ENCODE measurements at places on chromosomes 7 and 10. TPM values are rescaled to one million over a fixed set of nuclear protein-coding genes. Genes with fewer than 3 reads are reported as not detected.

The ARHGEF35 gene
- total RNA-seq, result 6.0 TPM

The SLC26A5 gene
- total RNA-seq, result not detected

The SP4 gene
- total RNA-seq, result 54.2 TPM

The NPM3 gene
- 26.6 TPM for total RNA-seq

The MRLN gene
- not detected for total RNA-seq

The ADAM12 gene
- total RNA-seq, result 1.2 TPM

The CDC14C gene
- total RNA-seq, result not detected

The TMEM273 gene
- total RNA-seq, result 98.2 TPM

The PLOD3 gene
- total RNA-seq, result 66.6 TPM

The NUTM2A gene
- 0.73 TPM for total RNA-seq

The LIPN gene
- total RNA-seq, result not detected

The TMEM196 gene
- not detected for total RNA-seq

The C10orf62 gene
- not detected for total RNA-seq

The PIK3AP1 gene
- total RNA-seq, result 5.7 TPM
